SK-N-DZ (cell line): ENCODE measurements at places on chromosomes 7 and 10.
A peak's percentile ranks its signal among the peaks of the same experiment; 100 is the strongest.

DNA sequence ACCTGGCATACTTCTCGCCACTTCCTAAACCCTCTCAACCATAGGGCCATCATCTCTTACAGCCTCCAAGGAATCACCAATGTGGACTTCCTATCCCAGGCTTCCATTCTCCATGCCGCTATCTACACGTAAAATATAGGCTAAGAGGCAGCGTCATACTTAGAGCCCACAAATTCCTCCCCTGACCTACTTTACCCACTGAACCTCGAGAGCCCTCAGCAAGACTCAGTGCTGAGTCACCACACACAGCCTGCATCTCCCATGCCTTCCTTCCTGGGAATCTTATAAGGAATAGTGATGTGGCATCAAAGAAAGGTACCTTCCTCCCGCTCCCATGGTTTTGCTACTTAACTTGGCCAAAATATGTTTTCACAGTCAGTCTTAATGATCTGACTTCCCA is 435.6 kb upstream of the NFE2L3 start:
- DNase-seq = no peak

- no peak for DNase-seq
These were observed 17.2 kb downstream of the AP5Z1 start for GRCh38 chr7:4792537-4793126.

DNA sequence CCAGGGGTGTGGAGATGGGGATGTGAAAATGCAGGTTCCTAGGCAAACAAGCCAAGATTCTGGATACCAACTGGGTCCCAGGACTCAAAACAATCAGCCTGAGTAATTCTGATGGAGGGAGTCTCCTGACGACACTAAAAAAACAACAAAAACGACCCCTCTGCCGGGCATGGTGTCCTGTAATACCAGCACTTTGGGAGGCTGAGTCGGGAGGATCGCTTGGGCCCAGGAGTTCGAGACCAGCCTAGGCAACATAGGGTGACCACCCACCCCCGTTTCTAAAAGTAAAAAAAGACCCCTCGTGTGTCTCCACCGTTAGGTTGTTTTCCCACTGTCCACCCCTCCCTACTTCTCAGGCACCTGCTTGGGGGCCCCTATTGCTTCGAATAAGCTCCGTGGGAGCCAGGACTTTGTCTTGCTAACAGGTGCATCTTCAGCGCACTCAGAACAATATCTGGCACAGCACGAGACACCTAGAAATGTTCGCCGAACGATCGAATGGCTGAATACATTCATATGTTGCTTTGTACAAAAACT is 743 bp upstream of the NRF1 start:
- DNase-seq = no peak

DNA sequence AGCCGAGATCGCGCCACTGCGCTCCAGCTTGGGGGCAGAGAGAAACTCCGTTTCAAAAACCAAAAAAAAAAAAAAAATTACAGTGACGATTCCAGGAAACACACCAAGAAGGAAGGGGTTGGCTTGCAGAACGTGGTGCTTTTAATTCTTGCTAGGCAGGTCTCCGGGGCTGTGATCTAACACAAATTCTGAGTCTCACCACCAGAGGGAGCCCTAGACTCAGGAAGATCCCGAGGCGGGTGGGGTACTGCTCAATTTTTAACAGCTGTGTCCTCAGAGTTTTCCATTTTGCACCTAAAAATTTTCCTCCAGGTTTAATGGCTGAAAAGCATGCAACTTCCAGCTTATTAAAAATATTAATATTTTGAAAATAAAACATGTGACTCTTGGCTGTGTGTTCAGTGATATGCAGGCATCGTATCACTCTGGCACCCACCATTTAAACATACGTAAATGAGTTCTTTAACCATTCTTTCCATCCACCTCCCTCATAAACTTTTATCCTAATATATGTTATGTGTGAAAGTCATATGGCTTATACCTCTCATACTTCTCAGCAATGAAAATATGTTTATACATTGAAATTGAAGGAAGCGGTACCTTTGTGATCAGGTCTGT is 26.5 kb upstream of the NUB1 start:
- peak; percentile 59 for DNase-seq

GRCh38 chr7:75951506-75951905 is 36.6 kb downstream of the POR start:
- DNase-seq = no peak

- DNase-seq = peak; percentile 35
These were observed 11.0 kb upstream of the DNTT start for GRCh38 chr10:96292971-96293920.

DNA sequence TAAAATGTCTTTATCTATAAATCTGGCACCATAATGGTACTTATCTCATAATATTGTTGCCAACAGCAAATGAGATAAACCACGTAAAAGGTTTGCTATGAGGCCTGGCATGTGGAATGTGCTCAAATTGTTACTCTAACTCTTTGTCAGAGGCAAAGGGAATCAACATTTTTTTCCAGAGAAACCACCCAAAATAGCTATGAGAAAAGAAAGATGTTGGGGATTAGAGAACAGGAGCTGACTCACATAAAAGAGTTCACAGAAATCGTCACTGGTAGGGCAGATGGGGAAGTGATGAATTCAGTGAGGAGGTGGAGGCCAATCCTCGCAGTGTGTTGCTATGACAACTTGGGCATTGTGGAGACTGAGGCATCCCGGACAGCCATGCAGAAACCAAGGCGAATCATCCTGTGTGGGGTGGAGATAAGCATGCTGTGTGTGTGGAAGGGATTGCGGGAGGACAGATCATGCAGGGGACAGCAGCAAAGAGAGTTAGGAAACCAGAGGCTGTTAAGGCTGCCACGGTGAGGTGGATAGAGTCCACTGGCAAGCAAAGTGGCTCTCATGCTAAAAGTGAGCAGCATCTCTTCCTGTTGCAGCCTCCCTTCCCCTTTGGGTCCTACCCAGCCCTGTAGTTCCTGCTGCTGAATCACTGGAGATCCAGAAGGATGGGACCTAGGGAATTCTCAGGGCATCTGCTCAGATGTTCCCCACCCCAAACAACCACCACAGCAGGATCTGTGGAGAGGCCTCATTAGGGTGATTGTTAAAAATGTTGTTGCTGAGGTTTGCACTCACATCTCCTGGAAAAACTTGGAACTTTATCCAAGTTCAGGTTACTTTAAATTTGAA is 103.9 kb downstream of the CUBN start:
- DNase-seq = peak; percentile 9

DNA sequence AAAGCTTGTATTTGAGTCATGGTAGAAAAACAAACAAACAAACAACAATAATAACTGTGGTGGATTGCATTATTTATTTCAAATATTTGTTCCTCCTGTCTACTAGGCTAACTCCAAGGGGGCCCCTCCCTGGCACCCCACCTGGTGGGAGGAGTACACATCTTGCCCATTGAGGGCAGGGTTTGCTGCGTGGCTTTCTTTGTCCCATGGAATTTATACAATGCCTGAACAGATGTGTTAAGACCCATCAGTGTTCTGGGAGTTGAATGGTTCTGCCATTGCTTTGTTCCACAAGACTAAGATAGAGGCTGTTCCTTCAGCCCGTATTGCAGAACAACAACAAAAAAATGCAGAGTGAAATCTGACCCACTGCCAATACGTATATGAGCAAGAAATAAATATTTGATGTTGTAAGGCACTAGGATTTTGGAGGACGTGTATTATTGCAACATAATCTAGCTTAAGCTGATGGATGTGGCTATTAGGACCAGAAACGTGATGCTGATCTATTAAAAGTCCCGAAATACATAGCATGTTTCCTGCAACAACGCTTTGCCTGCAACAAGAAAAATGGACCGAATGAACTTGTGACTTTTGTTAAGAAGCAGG is 119.1 kb upstream of the JCAD start:
- DNase-seq = no peak

DNA sequence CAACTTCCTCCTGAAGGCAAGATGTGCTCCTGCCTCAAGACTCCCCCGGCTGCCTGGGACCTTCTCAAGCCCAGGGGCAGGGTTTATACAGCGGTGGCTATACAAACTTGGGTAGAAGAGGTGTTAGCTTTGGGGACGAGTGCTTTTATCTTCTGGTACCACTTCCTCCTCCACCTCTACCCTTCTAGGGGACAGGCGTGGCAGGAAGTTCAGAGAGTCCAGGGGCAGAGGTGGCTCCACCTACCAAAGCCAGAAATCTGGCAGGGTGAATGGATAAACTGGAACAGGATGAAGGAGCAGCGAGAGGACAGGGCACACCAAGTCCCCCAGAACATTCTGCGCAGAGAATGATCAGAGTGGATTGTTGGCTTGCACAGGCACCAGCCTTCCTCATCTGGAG is 24.0 kb upstream of the TM9SF3 start:
- DNase-seq = no peak
